NCI-H1694 (cell line): ENCODE measurements at places on chromosomes 13 and 19.

DNA sequence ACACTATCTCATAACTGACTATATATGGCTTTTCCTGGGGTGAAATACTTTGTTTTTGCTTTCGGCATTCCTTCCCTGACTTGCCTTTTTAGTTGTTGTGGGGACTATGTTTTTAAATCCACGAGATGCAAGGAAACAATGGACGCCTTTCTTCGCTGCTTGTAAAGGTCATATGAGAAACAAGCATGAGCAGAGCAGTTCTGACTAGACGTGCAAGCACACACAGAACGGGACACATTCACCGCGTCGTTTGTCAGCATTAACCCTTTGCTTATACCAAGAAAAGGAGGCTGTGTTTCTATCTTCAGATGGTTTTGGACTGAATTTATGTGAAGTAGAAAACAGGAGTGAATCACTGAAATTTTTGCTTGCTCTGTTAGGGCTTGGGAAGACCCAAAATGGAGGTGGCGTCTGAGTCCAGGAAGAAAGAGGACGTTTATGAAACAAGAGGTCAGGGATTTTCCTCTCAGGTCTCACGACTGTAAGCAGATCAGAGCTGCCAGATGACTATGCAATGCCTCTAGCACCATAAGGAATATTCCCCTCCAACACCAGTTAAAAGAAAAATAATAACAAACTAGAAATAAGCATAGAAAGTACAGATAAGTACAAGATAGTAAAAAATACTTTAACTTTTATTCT lies 358.9 kb downstream of the DLEU7 start:
- no peak for DNase-seq

GRCh38 chr13:52765611-52766390 lies 26.2 kb upstream of the CNMD start:
- DNase-seq: no peak

- no peak for DNase-seq
These were observed 84.3 kb downstream of the SIPA1L3 start for GRCh38 chr19:37991176-37991835.

DNA sequence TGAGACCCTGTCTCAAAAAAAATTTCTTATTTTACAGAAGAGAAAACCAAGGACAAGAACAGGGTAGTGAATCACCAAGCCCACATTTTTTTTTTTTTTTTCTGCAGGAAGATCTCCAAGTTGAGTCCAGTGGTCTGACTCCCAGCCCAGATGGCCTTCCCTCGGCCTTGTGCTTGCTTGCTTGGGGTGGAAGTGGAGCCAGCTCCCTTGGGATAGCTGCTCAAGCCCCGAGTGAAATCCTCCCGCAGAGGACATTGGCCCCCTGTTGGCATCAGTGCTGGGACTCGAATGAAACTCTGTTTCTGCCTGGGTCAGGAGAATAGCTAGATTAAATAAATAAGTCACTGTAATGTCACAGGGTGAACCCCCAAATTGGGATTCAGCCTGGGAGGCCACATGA lies 9.4 kb upstream of the NUP62 start:
- no peak for DNase-seq
